Activated CD4-positive, CD25-positive, alpha-beta regulatory T cell treated with anti-CD3 and anti-CD28 coated beads, Interleukin-2, amount 50 U/mL, for 24 hours (primary cell): ENCODE measurements at places on chromosomes 16 and 17.

DNA sequence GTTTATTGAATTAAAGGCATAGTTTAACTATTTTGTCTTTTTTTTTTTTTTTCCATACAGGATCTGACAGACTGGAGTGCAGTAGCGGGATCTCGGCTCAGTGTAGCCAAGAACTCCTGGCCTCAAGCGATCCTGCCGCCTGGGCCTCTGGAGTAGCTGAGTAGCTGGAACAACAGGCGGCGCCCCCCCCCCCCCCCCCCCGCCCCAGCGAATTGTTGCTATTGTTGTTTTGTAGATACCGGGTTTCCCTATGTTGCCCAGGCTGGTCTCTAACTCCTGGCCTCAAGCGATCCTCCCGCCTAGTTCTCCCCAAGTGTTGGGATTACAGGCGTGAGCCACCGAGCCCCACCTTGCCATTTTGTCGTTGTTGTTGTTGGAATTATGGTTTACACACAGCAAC, 1.3 kb upstream of the CENPV start:
- no peak for ATAC-seq

DNA sequence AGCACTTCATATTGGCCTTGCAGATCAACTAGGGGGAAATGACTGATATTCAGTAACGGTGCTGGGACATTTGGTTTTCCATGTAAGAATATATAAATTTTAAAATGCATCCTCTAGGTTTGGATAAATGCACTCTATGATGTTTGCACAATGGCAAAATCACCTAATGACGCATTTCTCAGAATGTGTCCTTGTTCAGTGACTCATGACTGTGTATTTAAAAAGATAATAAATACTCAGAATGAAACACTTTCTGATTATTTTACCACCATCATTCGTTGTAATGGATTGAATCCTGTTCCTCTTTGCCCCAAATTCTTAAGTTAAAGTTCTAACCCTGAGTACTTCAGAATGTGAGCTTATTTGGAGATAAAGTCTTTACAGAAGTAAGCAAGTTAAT, 17.2 kb upstream of the ADGRG1 start:
- ATAC-seq: no peak

GRCh38 chr17:58324409-58325288, 3.9 kb downstream of the TSPOAP1 start:
- ATAC-seq: no peak

- no peak for ATAC-seq
These were observed 30.6 kb downstream of the KCNJ16 start for GRCh38 chr17:70105641-70106040.

GRCh38 chr17:63116967-63117830, 151.2 kb downstream of the TANC2 start:
- no peak for ATAC-seq

GRCh38 chr16:35306915-35307314, 1847.5 kb downstream of the TP53TG3F start:
- ATAC-seq: no peak

DNA sequence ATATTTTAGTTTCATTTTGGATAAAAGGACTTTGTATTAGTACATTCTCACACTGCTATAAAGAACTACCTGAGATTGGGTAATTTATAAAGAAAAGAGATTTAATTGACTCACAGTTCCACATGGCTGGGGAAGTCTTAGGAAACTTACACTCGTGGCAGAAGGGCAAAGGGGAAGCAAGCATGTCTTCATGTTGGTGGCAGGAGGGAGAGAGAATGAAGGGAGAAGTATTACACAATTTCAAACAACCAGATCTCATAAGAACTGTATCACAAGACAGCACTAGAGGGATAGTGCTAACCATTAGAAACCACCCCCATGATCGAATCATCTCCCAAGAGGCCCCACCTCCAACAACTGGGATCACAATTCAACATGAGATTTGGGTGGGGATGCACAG, 142.9 kb downstream of the USP31 start:
- ATAC-seq: no peak

GRCh38 chr16:66395806-66396555, 29.5 kb downstream of the CDH5 start:
- no peak for ATAC-seq

DNA sequence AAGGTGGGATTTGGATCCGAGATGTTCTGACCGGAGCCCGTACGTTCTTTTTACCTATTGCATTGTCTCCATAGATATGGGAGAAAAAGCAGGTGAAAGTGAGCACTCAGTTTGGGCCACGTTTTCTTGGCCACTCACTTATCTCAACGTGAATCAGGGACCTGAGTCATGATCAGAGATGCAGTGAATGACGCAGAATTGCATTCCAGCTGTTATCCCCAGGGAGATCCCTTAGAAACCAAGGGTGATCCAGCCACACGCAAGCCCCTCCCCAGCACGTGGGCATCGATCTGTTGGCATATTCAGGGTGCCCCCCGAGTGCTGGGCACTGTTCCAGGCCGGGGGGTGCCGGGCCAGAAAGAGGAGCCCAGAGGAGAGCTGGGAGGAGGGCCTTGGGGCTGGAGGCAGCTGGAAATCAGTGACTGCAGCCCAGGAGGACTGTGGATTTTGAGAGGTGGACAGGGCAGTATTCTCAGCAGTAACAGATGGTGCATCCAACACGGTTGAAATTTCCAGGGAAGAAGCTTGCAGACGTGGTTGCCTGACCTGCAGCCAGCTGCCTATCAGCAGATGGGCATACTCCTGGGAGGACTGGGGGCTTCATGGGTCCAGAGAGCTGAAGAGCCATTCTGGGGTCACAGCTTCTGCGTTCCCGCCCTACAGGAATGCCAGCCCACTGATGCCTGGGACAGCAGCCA, 87.2 kb upstream of the CACNG5 start:
- no peak for ATAC-seq

GRCh38 chr17:54861471-54861983, 39.1 kb upstream of the TOM1L1 start:
- no peak for ATAC-seq

- no peak for ATAC-seq
These were observed 82.0 kb upstream of the PLCG2 start for GRCh38 chr16:81696961-81697615.

DNA sequence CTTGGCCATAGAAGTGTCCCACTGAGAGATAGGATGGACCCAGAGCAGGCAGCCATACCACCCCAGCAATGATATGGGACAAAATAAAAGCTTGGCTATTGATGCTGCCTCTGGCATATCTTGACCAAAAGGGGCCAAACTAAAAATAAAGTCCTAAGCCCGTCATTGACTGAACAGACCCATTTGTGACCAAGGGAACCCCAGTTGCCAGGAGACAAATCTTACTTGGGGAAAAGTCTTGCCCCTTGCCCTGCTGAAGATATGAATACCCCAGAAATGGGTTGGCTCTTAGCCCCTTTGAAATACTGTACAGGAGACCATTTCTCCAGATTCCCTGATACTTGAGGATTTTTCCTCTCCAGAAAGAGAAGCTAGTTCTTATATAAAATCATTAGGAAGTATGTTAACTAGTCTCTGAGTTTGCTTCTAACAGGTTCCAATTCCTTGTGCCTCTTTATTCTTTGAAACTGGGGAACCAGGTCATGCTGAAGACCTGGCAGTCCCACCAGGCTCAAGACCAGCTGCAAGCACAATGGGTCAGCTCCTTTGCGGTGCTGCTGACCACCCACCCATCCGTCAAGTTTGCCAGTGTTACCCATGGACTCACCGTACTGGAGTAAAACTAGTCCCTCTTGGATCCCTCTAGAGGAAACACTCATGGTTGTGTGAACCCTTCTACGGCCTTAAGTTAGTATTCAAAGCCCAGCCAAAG, 31.0 kb upstream of the LCMT1 start:
- ATAC-seq: no peak

DNA sequence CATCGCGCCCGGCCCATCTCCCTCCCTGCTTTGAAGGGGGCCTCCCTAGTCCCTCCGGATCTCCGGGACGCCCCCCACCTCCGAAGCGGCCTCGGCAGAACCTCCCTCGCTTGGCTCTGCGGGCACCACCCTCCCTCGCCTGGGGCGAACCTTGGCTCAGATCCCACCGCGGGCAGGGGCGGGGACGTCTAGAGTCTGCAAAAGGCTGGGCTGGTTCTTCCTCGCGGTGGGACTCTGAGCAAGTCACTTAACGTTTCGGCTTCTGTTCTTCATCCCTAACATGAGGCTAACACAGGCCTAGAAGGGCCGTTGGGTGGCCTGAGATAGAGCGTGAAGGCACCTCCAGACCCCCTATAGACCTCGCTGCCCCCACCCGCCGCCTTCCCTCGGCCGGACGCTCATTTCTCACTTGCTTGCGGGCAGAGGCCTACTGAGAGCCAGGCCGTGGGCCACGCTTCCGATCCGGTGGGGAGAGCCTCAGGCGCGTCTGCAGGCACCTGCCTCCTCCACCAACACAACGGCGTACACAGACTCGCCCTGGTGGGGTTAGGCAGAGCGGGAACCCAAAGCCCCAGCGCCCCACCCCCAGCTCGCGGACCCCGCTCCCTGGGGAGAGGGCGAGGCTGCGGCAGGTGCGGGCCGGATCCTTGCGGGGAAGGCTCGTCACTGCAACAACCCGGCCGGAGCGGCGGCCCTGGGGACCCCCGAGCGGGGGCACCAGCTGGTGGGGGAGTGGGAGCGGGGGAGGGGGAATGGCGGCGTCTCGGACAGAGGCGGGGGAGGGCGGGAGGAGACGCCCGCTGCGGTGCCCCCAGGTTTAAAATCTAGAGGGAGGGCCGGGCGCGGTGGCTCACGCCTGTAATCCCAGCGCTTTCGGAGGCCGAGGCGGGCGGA, 5.4 kb downstream of the MYO1C start:
- peak; percentile 29 for ATAC-seq
